Stimulated activated CD8-positive, alpha-beta memory T cell treated with anti-CD3 and anti-CD28 coated beads, Interleukin-4, amount 100 ng/mL, for 1 hour (primary cell): ENCODE measurements at places on chromosomes 5 and 9.

DNA sequence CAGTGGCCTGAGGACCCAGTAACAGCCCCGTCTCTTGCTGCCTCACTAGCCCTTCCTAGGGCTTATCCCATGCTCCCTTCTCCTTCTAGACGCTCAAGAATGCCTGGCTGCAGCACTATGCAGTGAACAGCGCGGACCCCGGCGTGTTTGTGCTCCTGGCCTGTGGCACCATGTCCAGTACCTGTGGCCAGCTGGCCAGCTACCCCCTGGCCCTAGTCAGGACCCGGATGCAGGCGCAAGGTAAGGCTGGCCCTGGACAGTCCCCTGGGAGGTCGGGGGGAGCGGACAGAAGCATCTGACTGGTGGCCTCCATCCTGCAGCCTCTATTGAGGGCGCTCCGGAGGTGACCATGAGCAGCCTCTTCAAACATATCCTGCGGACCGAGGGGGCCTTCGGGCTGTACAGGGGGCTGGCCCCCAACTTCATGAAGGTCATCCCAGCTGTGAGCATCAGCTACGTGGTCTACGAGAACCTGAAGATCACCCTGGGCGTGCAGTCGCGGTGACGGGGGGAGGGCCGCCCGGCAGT is 20.5 kb downstream of the PTGES2 start:
- no peak for DNase-seq

DNA sequence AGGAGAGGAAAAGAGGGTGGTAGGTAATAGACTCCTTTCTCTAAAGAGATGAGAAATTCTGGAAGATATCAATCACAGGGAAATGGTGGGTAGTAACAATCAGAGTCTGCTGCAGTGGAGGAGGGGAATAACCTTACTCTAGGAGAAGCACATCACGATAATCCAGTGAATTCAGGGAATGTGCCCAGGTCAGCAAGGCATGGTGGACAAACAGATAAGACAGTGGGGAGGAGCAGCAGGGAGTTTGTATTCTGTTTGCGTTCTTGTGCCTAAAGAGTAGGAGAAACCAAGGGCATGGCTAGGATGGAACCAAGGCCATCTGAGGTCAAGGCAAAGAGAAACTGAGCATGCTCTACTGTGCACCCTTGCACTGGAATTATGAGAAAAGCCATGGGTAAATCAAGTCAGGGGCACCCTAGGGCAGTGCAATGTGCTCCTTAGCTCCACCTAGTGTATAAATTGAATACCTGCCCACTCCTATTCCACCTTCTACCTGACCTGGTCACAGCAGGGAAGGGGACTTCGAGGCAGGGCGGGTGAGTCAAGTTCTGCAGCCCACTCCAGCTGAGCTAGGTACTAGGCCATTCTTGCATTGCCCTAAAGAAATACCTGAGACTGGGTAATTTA is 31.6 kb downstream of the RETREG1 start:
- DNase-seq: no peak

DNA sequence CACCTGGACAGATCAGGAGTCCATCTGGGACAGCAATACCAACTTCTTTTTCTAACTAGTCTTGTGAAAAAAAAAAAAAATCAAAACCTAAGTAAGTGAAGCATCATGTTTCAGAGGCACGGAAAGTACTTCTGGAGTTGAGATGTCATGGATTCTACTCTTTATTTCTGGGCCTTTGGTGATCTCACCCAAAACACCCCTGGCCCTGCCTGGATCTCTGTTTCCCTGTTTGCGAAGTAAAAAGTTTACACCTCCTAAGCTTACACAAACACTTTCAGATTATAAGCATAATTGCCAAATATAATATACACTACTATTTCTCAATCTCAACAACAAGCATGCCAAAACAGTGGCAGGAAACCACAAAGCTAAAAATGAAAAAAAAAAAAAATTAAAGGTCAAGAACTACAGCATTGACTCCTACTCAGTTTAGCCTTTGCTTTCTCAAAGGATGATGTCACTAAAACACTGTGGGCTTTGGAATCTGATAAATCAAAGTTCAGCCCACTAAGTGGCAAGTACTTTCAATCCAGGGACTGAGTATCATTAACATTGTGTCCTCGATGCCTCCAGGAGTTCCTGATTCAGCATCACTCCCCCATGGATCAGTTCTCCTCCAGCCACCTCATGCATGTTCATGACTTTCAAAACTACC is 291.9 kb downstream of the NFIB start:
- no peak for DNase-seq

- no peak for DNase-seq
Measured at GRCh38 chr5:88172847-88173758, 95.5 kb downstream of the TMEM161B start.

DNA sequence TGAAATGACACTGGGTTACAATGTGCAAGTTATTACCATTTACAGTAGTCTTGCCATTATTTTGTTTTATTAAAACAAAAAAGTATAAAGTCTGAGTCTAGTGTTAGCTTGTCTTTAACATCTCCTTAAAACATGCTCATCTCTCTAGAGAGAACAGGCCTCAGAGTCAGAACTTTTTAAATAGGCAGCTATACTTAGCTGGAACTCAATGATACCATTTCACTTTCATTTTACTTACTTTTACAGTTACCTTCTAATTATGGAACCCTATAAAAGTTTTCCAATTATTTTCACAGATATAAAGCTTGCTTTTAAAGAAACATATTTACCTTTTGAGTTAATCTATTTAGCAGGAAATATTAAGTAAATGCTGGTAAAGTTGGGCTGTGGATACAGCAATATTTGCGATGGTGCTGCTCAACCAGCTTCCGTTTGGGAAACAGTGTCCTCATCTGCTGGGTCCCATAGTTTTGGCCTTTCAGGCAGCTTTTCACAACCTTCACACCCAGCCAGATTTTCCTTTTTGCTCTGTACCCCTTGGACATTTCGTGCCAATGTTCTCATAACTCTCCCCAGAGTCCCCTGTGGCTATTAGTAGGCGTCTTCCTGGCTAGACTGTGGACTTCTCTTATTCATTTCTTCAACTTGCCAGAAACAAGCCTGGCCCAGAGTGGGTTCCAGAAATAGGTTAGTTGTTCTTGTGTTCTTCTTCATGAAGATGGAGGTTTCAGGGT is 36.3 kb upstream of the UBTD2 start:
- no peak for DNase-seq
